ENCODE measurements at places on chromosomes 7 and 10.

DNA sequence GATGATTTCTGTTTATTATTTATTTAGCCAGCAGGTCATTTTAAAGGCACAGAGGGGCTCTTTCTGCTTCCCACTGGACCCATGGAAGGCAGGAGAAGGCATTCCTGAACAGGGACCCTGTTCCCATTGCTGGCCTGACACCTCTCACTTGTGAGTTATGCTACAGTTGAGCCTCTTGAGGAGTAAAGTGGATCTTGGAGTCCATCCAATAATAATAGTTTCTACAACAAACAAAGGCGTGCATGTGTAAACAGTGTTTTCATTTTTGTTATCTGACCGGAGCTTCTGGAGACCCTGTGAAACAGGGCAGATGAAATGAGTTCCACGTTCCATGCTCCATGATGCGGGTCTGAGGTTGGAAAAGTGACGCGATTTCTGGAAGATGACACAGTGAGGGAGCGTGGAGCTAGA, 127.3 kb upstream of the HABP2 start:
- DNase-seq: no peak

DNA sequence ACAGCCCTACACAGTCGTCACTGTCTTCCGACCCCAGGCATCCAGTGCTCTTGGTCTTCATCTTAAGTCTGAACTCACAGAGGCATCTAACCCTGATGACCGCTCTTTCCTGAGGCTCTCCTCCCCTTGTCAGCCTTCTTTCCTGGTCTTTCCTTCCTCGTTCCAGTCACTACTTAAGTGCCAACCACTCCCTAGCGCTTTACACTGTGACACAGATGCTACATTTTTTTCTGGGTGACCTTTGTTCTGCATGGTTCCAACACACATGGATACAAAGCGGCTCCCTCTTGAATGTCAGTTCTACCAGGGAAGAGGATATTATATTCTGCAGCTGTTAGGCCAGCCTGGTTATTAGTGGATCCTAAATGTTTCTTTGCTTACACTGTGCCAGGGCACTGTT, 12.7 kb downstream of the YWHAG start:
- no peak for DNase-seq

- DNase-seq: no peak
Measured at GRCh38 chr7:3598854-3599253, 297.8 kb downstream of the SDK1 start.

GRCh38 chr7:132656846-132657776, 80.8 kb upstream of the PLXNA4 start:
- no peak for DNase-seq

DNA sequence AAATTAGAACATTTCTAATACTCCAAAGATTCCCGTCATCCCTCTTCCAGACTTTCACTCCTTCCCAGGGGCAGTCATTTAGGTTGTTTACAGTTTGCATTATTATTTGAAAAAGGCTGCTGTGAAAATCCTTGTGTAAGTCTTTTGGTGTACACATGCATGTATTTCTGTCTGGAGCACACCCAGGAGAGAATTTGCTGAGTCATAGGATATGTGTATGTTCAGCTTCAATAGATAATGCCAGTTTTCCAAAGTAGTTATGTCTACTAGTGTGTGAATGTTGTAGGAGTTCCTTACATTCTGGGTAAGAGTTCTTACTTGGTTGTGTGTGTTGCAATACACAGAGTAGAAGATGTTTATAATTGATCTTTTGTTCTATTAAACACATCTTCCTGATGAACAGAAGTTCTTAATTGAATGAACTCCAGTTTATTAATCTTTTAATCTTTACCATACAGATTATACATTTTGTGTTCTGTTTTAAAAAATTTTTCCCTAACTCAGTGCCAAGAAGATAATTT, 25.3 kb downstream of the CROT start:
- no peak for DNase-seq

GRCh38 chr10:95517536-95518454, 43.4 kb downstream of the SORBS1 start:
- DNase-seq: no peak

DNA sequence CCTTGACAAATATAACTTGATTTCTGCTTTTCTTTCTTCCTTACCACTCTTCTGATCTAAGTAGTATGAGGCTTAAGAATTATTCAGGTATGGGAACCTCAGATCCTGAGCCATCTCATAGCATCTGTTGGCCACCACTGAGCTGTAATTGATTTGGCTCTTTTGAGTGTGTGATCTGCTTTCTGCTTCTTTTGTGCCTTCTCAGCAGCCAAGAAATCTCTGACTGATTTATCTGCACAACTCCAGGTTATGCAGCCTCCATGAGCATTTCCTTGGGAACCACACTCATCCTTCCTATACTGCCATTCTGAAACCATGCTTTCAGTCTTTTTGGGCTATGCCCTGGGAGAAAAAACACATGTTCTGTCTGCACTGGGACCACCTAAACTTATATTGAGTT, 178.0 kb upstream of the FAM3C start:
- no peak for DNase-seq

DNA sequence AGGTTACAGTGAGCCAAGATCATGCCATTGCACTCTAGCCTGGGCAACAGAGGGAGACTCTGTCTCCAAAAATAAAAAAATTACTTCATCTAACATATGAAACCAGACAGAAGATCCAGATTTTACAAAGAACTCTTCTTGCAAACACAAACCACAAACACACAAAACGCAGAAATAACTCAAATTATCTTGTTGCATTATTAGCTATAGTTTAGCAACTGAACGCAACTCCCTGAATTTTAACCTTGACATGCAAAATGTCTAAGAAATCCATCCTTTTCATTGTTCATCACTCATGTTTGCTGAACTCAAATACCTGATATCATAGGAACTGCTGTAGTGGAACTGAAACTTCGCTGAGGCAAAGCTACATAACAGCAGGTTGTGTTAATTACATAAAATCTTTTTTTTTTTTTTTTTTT, 64.1 kb downstream of the MICU1 start:
- no peak for DNase-seq

DNA sequence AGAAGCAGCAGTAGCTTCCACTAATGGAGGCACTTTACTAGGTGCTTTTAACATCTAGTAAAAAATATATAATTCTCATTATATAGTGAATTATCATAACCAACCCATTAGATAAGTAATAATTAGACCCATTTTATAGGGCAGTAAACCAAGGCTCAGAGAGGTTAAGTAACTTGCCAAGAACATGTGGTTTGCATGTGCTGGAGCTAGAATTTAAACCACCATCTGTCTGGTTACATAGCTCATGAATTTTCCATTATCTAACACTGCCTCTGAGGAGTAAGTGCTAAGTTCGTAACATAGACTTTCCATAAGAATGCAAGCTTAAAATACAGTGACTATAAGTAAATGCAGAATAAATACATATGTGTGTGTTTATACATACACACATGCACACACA, 41.9 kb downstream of the CREB3L2 start:
- DNase-seq: no peak

GRCh38 chr10:42177077-42177792, 461.1 kb downstream of the ZNF33B start:
- DNase-seq: no peak

Data from NCI-H1436 (cell line).